ENCODE measurements at places on chromosomes 2 and 18.

DNA sequence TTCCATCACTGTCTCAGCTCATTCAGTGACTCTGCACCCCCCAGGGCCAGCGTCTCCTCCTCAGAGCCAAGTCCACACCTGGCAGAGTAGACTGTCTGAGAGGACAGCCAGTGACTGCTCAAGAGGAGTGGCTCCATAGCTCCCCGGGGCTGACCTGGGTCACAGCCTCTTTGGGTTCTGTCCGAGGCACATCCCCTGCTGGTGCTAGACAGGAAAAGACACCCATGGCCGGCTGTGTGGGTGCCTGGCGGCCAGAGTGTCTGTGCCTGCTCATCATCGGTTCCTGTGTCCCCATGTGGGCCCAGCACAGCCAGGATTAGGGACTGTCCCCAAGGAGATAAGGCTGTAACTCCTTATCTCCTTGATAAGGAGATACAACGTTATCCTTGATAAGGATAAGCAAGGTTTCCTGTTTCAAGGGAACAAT is 3.5 kb upstream of the CROCC2 start:
- DNase-seq: no peak

- no peak for DNase-seq
These were observed 128.2 kb upstream of the TWIST2 start for GRCh38 chr2:238719641-238720040.

GRCh38 chr2:96962567-96963203 is 23.7 kb downstream of the FAM178B start:
- no peak for DNase-seq

DNA sequence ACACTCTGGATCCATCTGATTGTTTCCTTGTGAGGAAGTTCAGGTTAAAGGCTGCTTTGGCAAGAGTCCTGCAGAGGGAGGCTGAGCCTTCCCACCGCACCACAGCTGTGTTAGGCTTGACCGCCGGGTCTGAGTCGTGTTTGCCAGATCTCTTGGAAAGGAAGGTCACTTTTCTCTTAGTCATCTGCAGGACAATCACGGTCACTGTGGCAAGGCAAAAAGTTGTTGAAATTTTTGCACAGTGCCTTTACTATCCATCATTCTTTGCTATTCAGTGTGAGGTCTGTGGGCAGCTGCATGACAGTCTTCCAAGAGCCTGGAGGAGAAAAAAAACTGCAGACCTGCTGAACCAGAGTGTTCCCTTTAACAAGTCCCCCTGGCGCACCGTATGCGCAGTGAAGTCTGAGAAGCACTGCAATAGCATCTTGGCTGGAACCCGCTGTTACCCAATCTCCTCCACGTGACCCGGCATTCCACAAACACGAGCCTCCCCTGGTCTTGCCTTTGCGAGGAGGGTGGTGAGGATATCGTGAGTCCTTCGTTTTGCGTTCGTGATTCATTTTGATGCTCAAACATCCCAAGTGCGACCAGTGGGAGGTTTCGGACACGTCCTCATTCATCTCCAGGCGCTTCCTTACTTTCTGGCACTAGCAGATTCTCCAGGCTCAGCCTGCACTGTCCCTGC is 23.0 kb downstream of the BIN1 start:
- no peak for DNase-seq

GRCh38 chr18:78875016-78875777 is 104.4 kb upstream of the SALL3 start:
- DNase-seq: no peak

GRCh38 chr18:70422391-70422965 is 133.6 kb downstream of the SOCS6 start:
- no peak for DNase-seq

DNA sequence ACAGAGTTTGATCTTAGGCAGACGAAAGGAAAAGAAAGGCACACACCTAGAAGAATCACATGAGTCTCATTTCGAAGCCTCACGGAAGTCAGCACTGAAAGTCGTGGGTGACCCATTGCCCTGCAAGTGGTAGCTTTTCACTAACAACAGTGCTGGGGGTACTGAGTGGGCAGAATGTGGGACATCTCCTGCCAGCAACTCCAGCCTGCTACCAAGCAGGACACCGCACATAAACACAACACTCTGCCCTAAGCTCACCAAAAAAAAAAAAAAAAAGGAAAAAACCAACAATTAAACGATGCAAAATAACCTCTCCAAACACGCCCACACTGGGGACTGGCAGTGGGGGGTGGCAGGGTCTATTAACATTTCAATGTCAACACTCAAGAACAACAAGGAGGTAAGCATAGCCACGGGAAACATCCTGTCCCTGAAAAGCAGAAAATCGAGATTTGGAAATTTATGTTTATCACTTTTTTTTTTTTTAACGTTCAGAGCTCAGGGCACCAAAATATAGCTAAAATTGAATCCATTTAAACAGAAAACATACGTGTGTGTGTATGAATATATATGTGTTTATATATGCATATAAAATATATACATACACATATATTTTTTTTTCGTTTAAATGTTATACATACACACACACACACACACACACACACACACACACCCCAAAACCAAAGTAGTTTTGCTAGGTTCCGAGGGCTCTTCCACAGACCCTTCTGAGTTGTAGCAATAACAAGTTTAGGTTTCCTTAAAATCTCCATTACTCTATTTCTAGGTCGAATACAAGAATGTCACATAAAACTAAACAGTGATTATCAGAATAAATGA is 2.2 kb downstream of the INO80D start:
- no peak for DNase-seq

- no peak for DNase-seq
These were observed 913 bp upstream of the WNT10A start for GRCh38 chr2:218879776-218880101.

GRCh38 chr18:56702946-56703345 is 51.8 kb downstream of the WDR7 start:
- no peak for DNase-seq

- no peak for DNase-seq
These were observed 3.1 kb downstream of the PSD4 start for GRCh38 chr2:113176696-113177355.

- DNase-seq: no peak
These were observed 71.2 kb upstream of the CNTNAP5 start for GRCh38 chr2:123953846-123954245.

DNA sequence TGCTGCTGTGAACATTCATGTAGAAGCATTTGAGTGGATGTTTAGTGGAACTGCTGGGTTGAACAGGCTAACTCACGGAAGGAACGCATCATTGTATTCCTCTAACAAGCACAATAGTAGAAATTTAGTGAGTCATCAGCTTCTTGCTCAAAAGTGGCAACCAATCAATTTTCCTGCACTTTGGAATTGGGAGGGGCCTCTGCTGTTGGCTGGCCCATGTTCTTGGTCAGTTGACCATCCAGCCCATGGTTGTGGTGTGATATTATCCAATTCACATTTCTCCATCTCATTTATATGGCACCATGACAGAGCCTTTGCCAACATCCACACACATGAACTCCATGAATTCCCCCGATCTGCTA is 95.0 kb downstream of the TNFRSF11A start:
- no peak for DNase-seq

Measured in NCI-H2081 treated with DMSO at 0.1 percent for 48 hours (cell line).